Uterus (tissue), 4 donors: ENCODE measurements at places on chromosomes 6 and 20. TPM values are rescaled to one million over a fixed set of nuclear protein-coding genes. Genes with fewer than 3 reads are reported as not detected.

The BPIFB4 gene
- not detected for total RNA-seq

The TRIM15 gene
- total RNA-seq, result not detected

GRCh38 chr20:24507182-24507853 is 37.9 kb downstream of the SYNDIG1 start:
- H3K27ac ChIP-seq, result no peak overlapping the region
- no peak for DNase-seq
- no peaks in the 10 kb centered on the region for H3K4me1 ChIP-seq
- no peak overlapping the region for H3K4me3 ChIP-seq

DNA sequence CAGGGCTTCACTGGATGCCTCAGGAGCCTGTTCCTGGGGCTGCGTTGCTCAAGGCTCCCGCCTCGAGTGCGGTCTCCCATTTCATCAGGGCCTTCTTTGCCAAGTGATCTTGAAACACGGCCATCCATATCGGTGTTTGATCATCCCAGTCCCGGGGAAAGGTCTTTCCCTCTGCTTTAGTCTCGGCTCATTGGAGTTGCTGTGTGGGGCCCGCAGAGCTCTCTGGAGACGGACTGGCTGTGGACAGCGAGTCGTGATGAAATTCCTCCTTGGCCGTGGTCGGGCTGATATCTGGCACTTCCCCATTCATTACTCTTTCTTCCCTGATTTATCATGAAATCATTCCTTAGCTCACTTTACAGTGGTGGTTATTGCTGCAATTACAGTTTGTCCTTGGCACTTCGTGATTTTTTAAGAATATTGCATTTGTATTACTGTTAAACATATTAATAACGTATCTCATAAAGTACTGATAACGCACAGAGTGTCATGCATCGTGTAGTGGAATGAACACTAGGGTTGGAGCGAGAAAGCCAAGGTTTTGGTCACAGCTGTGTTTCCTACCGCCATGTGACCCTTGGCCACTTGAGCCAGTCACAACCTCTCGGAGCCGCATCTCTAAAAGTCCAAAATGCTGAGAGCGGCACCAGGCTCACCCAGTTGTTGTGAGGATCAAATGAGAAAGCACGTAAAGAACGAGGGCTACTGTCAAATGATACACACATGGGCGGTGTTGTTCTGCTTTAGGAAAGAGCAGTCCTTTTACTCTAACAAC is 71.8 kb downstream of the MTHFD1L start:
- H3K4me1 ChIP-seq, result no peaks in the 10 kb centered on the region
- H3K27ac ChIP-seq, result no peak overlapping the region
- H3K4me3 ChIP-seq, result no peak overlapping the region
- no peaks in the 10 kb centered on the region for H3K27me3 ChIP-seq

DNA sequence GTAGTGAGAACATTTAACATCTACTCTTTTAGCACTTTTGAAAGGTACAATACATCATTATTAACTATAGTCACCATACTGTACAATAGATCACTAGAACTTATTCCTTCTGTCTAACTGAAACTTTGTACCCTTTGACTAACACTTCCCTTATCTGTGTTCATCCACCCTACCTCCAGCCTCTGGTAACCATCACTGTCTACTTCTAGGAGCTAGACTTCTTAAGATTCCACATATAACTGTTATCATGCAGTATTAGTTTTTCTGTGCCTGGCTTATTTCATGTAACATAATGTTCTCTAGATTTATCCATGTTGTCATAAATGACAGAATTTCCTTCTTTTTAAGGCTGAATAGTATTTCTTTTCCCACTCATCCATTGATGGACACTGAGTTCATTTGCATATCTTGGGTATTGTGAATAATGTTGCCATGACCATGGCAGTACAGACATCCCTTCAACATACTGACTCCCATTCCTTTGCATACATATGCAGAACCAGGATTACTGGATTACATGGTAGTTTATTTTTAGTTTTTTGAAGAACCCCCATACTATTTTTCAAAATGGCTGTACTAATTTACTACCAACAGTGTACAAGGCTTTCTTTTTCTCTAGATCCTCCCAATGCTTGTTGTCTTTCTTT is 135.7 kb downstream of the MOXD1 start:
- no peak overlapping the region for H3K4me3 ChIP-seq
- no peaks in the 10 kb centered on the region for H3K36me3 ChIP-seq
- no peaks in the 10 kb centered on the region for H3K4me1 ChIP-seq
- H3K27ac ChIP-seq, result no peak overlapping the region
- no peaks in the 10 kb centered on the region for H3K27me3 ChIP-seq

DNA sequence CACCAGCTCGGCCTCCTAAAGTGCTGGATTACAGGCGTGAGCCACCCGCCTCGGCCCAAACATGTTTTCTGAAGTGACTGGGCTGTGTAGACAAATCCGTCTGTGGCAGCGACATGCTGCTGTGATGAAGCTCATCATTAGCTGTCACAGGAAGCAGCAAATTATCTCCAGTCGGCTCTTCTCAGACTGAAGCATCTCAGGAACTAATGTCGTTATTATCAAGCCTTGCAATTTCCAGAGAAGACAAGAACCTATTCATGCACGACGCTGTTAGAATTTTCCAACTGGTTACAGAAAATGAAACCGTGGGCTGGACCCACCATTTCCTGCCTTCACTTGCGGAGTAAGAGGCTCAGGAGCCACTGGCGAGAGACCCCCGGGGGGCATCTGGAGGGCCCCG is 17.1 kb upstream of the NTSR1 start:
- H3K27me3 ChIP-seq, result no peaks in the 10 kb centered on the region
- H3K4me1 ChIP-seq, result no peaks in the 10 kb centered on the region
- H3K4me3 ChIP-seq, result no peak overlapping the region

DNA sequence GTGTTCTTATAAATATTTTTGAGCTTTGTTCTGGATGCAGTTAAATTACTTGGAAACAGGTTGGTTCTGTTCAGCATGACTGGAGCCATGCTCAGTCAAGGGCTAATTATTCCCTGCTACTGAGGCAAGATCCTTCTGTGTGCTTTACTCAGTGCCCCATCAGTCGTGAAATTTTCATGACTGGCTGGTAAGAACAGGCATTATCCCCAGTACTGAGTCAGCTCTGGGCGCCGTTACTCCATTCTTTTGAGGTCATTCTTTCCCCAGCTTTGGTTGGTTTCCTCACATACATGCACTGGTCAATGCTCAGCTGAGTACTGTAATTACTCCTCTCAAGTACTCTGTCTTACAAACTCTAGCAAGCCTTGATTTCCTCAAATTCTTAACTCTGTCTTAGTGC is 71.3 kb downstream of the CDKAL1 start:
- no peak for DNase-seq
- H3K4me3 ChIP-seq, result no peak overlapping the region
- H3K27ac ChIP-seq, result no peak overlapping the region

GRCh38 chr20:10297684-10298240 is 79.1 kb downstream of the SNAP25 start:
- H3K4me1 ChIP-seq, result no peaks in the 10 kb centered on the region
- H3K4me3 ChIP-seq, result no peak overlapping the region
- H3K27me3 ChIP-seq, result no peaks in the 10 kb centered on the region
- no peak overlapping the region for H3K27ac ChIP-seq
